Fibroblast of lung (primary cell): ENCODE measurements at places on chromosomes 13 and 19. TPM values are rescaled to one million over a fixed set of nuclear protein-coding genes. Genes with fewer than 3 reads are reported as not detected.

Gene SEMA6B
- total RNA-seq, result under 0.01 TPM in 2 replicates

Gene CBY2
- not detected in 2 replicates for total RNA-seq

Gene B3GNT8
- total RNA-seq, result 1.3 and 3.5 TPM in 2 replicates

GRCh38 chr13:23619068-23619855 lies 49.0 kb downstream of the TNFRSF19 start:
- H3K4me1 ChIP-seq, result peaks cover 27% of the 10 kb centered on the region
- H3K27me3 ChIP-seq, result no peaks in the 10 kb centered on the region
- DNase-seq, result peak; percentile 23
- no peak overlapping the region for H3K4me3 ChIP-seq
- H3K27ac ChIP-seq, result peak overlapping the region; percentile 84

GRCh38 chr13:73335210-73335609 lies 276.4 kb downstream of the KLF5 start:
- H3K27me3 ChIP-seq, result no peaks in the 10 kb centered on the region
- no peak overlapping the region for H3K27ac ChIP-seq
- peak; percentile 67 for DNase-seq
- no peaks in the 10 kb centered on the region for H3K4me1 ChIP-seq
- no peak overlapping the region for H3K4me3 ChIP-seq
- H3K36me3 ChIP-seq, result no peaks in the 10 kb centered on the region

DNA sequence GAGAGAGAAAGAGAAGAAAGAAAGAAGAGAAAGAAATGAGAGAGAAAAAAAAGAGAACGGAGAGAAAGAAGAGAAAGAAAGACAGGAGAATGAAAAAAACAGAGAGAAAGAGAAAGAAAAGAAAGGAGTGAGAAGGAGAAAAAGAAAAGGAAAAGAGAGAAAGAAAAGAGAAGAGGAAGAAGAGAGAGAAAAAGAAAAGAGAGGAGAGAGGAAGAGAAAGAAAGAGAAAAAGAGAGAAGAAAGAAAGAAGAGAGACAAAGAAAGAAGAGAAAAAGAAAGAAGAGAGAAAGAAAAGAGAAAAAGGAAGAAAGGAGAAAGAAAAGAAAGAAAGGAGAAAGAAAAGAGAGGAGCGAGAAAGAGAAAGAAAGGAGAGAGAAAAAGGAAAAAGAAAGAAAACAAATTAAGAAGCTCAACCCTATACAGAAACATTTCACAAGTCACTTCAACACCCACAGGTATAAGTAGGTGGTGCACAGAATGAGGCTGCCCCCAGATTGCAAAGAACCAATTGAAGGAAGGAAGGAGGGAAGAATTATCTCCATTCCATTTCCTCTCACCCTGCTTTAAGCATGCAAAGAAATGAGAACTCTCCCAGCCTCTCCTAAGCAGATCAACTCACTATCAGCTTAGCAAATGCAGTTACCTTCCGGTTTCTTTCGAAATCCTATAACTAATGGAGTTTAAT lies 98.8 kb upstream of the CACNA1A start:
- no peaks in the 10 kb centered on the region for H3K27me3 ChIP-seq
- no peak for DNase-seq
- no peak overlapping the region for H3K27ac ChIP-seq
- no peaks in the 10 kb centered on the region for H3K36me3 ChIP-seq

DNA sequence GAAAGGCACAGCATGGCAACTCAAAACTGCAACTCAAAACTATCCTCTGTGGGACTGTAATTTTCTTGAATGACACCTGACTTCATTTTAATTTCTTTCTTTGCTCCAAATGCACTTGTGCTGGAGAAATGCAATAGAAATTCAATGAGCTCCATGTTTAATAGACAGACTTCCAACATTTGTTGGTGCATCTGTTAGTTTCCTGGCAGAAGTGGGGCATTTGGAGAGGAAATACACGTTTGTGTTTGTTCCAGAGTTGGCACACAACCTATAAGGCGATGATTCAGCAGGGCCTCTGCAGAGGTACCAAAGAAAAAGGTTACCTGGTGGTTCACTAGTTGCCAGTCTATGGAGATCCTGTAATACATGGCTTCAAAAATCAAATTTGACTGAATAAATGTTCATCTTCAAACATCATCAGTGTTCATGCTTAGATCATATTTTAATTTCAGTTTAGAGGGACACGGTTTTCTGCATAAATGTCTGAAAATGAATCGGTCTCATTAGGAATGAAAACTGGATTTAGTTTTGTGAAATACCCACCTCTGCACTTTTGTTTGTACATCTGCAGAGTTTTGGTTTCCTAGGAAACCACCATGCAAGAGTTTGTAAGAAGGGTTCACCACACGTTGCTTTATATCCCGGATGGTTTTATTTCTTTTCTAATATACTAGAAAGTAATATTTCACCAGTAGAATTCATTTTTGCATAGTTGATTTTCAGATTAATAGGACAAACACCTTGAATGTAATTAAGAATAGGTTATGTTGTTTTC lies 21.8 kb upstream of the OBI1 start:
- H3K27me3 ChIP-seq, result no peaks in the 10 kb centered on the region
- H3K27ac ChIP-seq, result no peak overlapping the region
- no peak for DNase-seq
- no peaks in the 10 kb centered on the region for H3K36me3 ChIP-seq
- no peaks in the 10 kb centered on the region for H3K4me1 ChIP-seq

DNA sequence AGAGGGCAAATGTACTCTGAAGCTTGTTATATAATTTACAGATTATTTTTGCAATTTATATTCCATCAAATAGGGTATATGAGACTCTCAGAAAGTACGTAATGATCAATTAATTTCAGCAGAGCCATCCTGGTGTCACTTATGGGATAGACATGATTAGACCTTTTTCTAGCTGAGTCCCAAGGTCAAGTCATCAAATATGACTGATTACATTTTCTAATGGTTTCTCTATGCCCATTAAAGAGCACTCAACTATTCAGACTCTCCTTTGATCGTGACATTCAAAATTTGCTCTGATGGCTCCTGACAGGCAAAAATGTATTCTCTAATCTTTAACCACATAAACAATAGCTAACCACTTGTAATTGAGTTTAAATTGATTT lies 469.2 kb downstream of the COG6 start:
- no peak overlapping the region for H3K4me3 ChIP-seq
- H3K27me3 ChIP-seq, result no peaks in the 10 kb centered on the region
- H3K27ac ChIP-seq, result no peak overlapping the region
- no peaks in the 10 kb centered on the region for H3K36me3 ChIP-seq
- DNase-seq, result no peak

- no peaks in the 10 kb centered on the region for H3K27me3 ChIP-seq
- no peak overlapping the region for H3K27ac ChIP-seq
- DNase-seq, result no peak
- H3K4me1 ChIP-seq, result no peaks in the 10 kb centered on the region
- H3K4me3 ChIP-seq, result no peak overlapping the region
- no peaks in the 10 kb centered on the region for H3K36me3 ChIP-seq
These were observed 154.8 kb downstream of the TBC1D4 start for GRCh38 chr13:75327135-75327510.

DNA sequence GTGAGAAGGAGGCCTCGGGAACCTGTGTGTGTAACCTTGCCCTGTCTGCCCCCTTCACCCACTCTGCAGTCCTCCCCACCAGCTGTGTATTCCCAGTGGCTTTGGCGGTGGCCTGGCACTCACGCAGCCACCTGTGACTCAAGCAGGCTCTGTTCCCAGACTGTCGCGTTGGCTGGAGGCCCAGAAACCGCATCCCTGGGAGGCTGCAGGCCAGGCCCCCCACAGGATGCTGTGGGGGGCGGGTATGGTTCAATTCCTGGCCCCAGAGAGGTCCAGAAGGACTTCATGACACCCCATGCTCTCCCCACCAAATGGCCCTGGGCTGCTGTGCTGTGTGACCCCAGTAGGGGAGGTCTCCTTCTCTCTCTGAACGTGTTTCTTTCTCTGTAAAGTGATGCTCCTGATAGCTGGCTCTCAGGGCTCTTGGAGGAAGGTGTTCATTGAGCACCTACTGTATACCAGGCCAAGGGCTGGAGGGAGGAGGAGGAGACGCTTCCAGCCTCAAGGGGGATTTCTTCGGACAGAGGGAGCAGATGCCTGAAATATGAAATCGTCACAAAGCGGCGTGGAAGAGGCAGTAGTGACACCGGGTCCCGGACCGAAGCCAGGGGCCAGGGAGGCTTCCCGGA lies 1.9 kb upstream of the LINGO3 start:
- no peaks in the 10 kb centered on the region for H3K36me3 ChIP-seq
- H3K27ac ChIP-seq, result no peak overlapping the region
- no peak overlapping the region for H3K4me3 ChIP-seq
- DNase-seq, result peak; percentile 54

Gene NFIX
- total RNA-seq, result 55.2 and 74.8 TPM in 2 replicates

Gene CRB3
- 0.17 TPM in 1 of 2 replicates, not detected in the other for total RNA-seq

DNA sequence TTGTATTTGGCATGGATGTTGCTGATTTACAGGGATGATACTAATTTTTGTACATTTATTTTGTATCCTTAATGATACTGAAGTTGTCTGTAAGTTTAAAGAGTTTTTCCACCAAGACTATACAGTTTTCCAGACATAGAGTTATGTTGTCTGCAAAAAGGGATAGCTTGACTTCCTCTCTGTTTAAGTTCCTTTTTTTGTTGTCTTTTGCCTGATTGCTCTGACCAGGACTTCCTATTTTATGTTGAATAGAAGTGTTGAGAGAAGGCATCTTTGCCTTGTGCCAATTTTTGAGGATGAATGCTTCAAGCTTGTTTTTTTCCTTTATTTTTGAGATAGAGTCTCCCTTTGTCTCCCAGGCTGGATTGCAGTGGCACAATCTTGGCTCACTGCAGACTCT lies 36.8 kb upstream of the ZNF681 start:
- H3K4me1 ChIP-seq, result no peaks in the 10 kb centered on the region
- no peak overlapping the region for H3K4me3 ChIP-seq
- DNase-seq, result no peak
- no peaks in the 10 kb centered on the region for H3K36me3 ChIP-seq
- H3K27me3 ChIP-seq, result no peaks in the 10 kb centered on the region

- no peaks in the 10 kb centered on the region for H3K27me3 ChIP-seq
- H3K27ac ChIP-seq, result peak overlapping the region; percentile 64
- DNase-seq, result peak; percentile 81
- peak overlapping the region; percentile 21 for H3K4me3 ChIP-seq
- peaks cover 15% of the 10 kb centered on the region for H3K4me1 ChIP-seq
These were observed 37.7 kb downstream of the LHFPL6 start for GRCh38 chr13:39565036-39565949.

- DNase-seq, result peak; percentile 79
- H3K27ac ChIP-seq, result peak overlapping the region; percentile 92
These were observed 1.4 kb downstream of the PARP4 start for GRCh38 chr13:24511019-24511815.

GRCh38 chr19:8673276-8673891 lies 25.2 kb downstream of the ACTL9 start:
- no peak overlapping the region for H3K4me3 ChIP-seq
- no peaks in the 10 kb centered on the region for H3K4me1 ChIP-seq
- no peak for DNase-seq
- no peaks in the 10 kb centered on the region for H3K27me3 ChIP-seq

DNA sequence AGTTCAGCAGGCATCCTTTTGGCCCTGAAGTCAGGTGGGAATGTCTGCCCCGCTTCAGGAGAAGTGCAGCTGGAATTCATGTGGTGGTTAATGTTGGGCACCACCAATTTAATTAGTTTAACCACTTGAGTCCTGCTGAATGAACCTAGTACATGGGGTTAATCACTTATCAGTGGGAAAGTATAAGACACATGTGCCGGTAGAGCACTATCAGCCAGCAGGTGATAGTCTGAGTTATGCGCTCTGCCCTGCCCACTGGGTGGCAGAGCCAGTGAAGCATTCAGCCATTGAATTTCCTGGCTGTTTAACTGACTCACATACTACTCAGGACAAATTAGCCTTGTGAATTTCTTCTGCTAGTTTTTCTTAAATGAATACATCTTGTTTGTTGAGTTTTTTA lies 789.7 kb upstream of the PRR20A start:
- no peak for DNase-seq
- H3K36me3 ChIP-seq, result no peaks in the 10 kb centered on the region
- H3K27me3 ChIP-seq, result no peaks in the 10 kb centered on the region
- H3K4me3 ChIP-seq, result no peak overlapping the region
